Heart right ventricle (tissue), 16 donors: ENCODE measurements at places on chromosomes 3 and 15. TPM values are rescaled to one million over a fixed set of nuclear protein-coding genes. Genes with fewer than 3 reads are reported as not detected.

Gene TAGLN3
- total RNA-seq: not detected

Gene MED12L
- 2.0 TPM for total RNA-seq

Gene SLC27A2
- 0.32 TPM for total RNA-seq

GRCh38 chr3:120418866-120419490 lies 31.8 kb downstream of the FSTL1 start:
- peak; percentile 63 for DNase-seq

- DNase-seq: no peak
Measured at GRCh38 chr15:68582864-68583263, 4.1 kb downstream of the CORO2B start.
